Hematopoietic multipotent progenitor cell treated with erythropoietin and hydrocortisone succinate and interleukin-3 and kit ligand, for 15 days (in vitro differentiated cells): ENCODE measurements at places on chromosomes 6 and 20.

GRCh38 chr6:119148098-119148824 lies 69.8 kb upstream of the FAM184A start:
- DNase-seq: peak; percentile 77

DNA sequence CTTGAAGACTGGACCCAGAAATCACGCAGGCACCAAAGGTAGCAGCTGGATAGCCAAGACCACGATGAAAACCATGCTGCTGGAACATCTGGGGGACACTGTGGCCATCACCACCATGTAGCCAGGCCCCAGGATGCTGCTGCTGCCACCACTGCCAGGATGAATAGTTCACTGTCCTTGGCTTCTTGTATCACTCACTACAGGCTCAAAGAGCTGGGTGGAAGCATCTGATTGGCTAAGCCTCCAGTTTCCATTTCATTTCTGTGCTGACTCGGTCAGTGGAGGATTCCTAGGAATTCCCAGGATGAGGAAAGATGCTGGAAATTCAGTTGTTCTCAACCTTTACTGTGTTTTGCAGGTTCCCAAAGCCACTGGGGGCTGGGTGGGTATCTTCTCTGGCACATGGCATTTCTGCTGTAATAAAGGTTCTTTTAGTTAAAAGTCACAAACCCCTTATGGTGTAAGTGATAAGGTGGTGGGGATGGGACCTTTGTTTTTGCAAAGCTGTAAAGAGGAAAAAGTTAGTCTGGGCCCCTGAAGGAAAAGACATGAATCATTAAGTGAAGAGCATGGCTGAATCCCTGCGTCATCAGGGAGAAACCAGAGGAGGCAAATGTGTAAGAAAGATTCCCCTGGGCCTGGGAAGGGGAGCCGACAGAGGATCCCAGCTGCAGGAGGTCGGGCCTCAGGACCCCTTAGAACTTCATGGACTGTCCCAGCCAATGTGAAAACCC lies 75.6 kb upstream of the RNF24 start:
- DNase-seq: no peak

DNA sequence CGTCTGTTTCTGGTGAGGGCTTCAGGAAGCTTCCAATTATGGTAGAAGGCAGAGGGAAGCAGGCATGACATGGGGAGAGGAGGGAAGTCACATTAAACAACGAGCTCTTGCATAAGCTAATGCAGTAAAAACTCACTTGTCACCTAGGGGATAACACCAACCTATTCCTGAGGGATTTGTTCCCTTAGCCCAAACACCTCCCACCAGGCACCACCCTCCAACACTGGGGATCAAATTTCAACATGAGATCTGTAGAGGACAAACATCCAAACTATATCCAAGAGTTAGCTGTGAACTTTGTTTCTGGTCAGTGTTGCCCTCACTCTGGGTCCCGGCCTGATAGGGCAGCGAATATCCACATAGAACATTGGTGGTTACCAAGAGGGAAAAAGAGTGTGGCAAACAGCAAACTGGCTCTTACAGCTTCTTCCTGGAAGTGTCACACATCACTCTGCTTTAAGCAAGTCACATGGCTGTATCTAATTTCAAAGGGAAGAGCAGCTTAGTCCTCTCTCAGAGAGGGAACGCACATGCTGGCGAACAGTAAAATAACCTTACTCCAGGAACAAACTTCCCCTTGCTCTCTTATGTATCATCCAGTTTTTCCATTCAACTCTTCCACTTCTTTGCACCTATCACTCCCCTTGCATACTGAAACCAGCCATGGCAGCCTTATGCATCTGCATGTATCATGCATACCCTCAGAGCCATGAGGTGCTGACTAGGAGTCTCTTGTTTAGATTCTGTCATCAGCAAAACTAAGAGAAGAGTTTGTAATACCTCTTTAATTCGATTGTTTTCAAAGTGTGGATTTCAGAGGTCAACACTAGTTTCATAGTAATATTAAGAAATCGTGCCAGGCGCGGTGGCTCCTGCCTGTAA lies 4.8 kb upstream of the MOCS1 start:
- DNase-seq: no peak

DNA sequence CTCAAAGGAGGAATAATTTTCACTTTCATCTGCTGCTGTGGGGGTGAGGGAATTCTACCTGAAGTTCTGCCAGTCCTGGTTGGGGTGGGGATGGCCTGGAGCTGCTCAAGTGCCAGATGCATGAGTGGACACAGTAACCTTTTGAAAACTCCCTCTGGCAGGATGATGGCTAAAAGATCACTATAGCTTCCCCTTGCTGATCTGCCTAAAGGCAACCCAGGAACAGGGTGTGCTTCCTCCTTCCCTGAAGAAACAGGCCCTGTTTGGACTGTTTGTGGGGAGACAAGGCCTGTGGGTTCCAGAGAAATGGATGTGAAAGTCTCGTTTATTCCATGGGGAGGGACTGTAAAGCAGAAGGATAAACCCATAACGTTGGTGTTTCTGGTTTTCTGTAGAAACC lies 176.9 kb downstream of the DTNBP1 start:
- no peak for DNase-seq

DNA sequence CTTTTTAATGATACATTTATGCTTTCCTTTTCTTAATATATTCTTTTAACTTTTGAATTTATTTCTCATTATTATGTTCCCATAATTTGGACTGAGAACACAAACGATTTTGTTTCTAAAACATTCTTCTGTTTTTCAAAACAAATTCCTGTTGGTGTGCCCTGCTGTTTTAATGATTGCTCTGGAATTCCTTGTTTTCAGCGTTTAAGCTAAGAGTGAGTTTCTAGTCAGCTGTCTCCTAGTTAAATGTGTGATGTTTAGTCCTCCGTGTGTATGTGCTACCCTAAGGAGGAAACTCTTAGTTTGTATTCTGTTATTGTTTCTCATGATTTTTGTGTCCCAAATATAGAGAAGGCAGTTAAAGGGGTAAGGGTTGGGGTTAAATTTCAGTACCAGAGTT lies 306.1 kb upstream of the RGS17 start:
- no peak for DNase-seq

- no peak for DNase-seq
These were observed 106.7 kb downstream of the GPX5 start for GRCh38 chr6:28632326-28632851.

DNA sequence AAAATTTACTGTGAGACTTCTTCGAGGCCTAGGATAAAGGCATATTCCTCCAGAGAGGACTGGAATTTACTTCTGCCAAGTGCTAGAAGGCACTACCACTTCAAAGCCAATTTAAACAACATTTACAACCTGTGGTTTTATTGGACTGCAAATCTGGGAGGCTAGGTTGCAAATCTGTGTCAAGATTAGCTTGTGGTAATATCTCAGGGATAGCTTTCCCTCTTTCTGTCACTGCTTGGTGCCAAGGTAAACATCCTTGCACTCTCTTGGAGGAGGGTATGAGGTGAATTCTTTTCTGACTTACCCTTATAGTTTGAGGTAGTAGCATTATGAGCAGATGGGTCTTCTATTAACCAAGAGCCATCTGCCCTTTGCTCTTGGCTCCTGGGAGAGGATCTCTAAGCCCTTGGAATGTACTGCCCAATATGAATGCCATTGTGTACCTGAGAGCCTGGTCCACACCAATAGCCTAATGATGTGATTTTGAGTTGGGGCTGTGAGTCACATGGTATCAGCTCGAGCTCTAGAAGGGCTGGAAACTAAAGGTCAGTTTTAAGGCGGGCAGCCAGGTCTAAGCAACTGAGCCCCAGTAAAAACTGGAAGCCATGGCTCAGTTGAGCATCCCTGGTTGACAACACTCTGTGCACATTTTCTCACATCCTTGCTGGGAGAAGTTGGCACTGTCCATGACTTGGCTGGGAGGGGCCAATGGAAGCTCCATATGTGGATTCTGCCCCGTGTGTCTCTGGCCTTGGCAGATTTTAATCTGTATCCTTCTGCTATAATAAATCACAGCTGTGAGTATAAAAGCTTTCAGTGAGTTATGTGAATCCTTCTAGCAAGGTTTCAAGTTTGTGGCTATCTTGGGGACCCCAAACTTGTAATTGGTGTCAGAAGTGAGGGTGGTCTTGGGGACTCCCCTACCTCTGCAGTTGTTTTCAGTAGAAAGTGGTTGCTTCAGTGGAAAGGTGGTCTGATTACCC lies 188.1 kb downstream of the UBE3D start:
- DNase-seq: no peak

DNA sequence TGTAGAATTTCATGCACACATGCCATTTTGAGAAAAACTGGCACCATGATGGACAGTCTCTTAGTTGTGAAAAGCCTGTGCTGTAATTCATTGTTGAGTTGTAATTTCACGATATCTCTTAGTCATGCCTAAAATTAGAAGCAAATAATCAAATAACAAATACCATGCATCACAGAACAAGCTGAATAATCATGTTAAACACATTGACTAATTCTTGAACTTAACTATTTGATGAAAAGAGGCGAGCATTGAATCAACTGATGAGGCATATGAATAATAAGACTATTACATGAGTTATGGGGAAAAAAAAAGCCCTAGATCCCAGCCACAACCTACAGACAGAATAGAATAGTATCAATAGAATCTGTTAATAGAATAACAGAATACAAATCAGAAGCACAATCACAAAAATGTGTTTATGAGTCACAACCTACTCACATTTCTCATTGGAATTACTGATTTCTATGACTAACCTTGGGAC lies 14.2 kb upstream of the RNF217 start:
- DNase-seq: no peak

GRCh38 chr6:169665289-169665688 lies 36.5 kb downstream of the WDR27 start:
- DNase-seq: no peak

DNA sequence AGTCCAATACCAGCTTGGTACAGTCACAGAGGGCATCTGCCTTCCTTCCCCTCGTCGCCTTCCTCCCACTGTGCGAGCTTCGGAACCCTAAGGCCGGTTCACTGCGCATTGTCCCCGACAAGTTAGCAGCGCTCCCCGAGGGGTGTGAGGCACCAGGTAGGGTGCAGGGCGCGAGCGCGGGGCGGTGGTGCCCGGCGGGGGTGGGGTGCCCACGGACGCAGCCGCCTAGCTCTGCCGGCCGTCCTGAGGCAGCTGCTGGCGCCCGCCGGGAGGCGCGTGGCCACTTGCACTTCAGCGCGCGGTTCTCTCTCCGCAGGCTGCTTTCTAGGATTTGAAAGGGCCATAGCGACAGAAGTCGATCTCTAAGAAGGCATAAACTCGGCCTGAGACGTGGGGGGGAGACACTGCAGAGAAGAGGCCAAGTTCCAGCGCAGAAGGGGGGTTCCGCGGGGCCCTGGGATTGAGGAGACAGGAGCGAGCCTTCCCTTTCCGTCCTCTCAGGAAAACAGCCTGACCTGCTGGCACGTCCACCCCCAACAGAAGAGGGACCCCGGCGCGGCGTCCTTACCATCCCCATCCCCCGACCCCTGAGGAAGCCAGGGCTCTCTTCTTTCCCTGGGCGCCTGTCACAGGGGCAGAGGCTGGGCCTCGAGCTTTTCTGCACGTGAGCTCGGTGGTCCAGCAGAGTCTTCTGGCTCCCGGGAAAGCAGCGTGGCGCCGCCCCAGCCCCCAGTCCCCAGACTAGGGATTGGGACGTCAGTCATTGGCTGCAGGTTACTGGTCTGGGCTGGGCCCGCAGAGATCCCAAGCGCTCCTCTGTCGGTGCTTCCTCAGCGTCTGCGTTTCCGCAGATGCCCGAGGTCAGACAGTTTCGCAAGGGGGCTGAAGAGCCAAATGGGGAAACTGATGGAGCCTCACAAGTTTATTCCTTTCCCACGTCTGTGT lies 15.6 kb upstream of the PRDM13 start:
- DNase-seq: no peak

DNA sequence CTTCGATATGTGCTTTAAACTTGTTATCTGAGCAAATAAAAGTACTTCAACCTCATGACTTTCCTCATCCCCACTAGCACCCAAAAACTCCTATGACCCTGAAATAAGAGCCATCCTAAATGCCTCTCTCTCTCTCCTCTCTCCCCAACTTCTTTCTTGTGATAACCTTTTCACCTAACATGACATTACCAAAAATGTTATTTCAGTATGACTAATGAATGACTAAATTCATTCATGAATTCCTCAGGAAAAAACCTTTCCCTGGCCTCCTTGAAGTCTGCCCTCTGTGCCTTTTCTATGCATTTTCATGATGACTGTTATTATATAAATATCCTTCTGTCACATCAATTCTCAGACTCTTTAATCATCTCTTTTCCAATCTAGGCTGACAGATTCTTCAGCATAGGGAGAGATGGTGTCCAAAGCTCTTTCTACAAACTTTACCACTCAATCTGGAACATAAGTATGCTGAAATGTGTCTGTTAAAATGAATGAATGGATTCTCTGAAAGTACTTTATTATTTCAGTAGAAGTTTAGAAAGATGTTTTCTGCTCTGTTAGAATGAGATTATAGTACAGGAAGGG lies 114.3 kb upstream of the GGTLC1 start:
- no peak for DNase-seq
